ENCODE measurements at places on chromosomes 16 and 17. TPM values are rescaled to one million over a fixed set of nuclear protein-coding genes. Genes with fewer than 3 reads are reported as not detected.
A peak's percentile ranks its signal among the peaks of the same experiment; 100 is the strongest.

- no peak overlapping the region for H3K4me3 ChIP-seq
- peaks cover 63% of the 10 kb centered on the region for H3K27me3 ChIP-seq
- DNase-seq: no peak
- no peaks in the 10 kb centered on the region for H3K36me3 ChIP-seq
These were observed 530 bp downstream of the GSG1L start for GRCh38 chr16:28062847-28063521.

DNA sequence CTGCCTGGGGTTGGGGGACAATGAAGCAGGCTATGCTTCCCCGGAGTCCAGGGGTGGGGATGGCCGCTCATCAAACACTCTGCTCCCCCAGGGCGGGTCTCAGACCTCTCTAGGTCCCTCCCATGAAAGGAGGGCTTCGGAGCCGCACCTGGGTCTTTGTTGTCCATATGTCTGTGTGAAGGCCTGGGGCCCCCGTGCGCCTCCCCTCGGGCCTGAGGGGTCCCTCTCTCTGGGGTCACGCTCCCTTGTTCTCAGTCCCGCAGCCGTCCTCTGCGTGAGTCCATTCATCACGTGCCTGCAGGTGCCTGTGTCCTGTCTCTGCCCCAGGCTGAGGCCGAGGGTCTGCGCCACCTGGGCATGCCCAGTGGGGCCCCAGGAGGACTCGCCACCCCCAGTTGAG lies 15.6 kb downstream of the BAHCC1 start:
- no peaks in the 10 kb centered on the region for H3K4me1 ChIP-seq
- H3K36me3 ChIP-seq: no peaks in the 10 kb centered on the region
- H3K27me3 ChIP-seq: no peaks in the 10 kb centered on the region
- DNase-seq: no peak
- H3K27ac ChIP-seq: no peak overlapping the region

Gene PABPN1L
- not detected for total RNA-seq

- no peak overlapping the region for H3K4me3 ChIP-seq
- H3K27ac ChIP-seq: no peak overlapping the region
- no peaks in the 10 kb centered on the region for H3K36me3 ChIP-seq
- H3K4me1 ChIP-seq: 0 out of 2 replicates have a peak, but pooled peaks cover 5% of the 10 kb centered on the region
These were observed 2.9 kb downstream of the OR1F1 start for GRCh38 chr16:3190949-3191353.

DNA sequence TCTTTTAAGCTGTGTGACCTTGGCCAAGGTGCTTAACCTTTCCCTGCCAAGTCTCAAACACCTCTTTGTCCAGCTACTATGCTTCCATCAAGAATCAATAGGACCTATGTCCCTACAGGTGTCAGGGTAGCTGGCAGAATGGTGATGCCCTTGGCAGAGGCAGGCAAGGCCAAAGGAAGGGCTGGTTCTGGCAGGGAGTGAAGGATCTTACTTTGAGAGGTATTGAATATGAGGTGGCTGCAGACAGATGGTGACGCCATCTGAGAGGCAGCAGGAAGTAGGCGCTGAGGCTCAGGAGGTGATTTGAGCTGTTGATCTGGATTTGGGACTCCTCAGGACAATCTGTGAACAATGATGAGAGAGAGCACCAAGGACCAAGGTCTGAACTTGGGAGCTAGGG lies 12.5 kb downstream of the ABCC3 start:
- no peaks in the 10 kb centered on the region for H3K27me3 ChIP-seq
- peaks cover 66% of the 10 kb centered on the region for H3K36me3 ChIP-seq
- H3K4me3 ChIP-seq: no peak overlapping the region
- H3K27ac ChIP-seq: peak overlapping the region; percentile 38
- H3K4me1 ChIP-seq: peaks cover 19% of the 10 kb centered on the region

DNA sequence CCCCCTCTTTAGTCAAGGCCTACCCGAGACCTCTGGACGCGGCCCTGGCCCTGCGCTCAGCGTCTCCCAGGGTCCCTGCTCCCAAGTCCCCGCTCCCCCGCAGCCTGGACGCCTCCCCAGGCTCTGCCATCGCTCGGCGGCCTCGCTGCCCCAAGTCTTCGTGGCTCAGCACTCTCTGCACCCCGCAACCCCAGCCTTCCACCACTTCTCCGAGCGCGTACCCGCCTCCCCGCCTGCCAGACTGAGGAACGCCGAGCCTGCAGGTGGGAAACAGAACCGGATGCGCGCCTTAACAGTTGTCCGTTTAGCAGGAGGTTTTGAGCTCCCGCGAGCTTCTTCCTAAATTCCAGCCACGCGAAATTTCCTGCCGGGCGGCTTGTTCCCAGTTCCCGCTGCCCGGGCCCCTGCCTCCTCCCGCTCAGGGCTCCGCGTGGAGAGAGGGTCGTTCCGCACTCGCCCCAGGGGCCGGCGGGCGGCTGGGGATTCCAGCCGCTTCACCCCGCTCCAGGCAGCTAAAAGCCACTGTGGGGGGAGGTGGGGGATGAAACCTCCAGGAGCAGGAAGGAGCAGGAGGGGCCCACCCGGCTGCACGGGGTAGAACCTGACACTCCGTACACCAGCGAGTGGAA lies 87.7 kb downstream of the KCNJ12 start:
- H3K36me3 ChIP-seq: no peaks in the 10 kb centered on the region
- H3K4me1 ChIP-seq: no peaks in the 10 kb centered on the region
- no peak for DNase-seq
- peaks cover 61% of the 10 kb centered on the region for H3K27me3 ChIP-seq
- no peak overlapping the region for H3K27ac ChIP-seq

- no peaks in the 10 kb centered on the region for H3K36me3 ChIP-seq
- H3K27ac ChIP-seq: peak overlapping the region; percentile 80
- no peaks in the 10 kb centered on the region for H3K27me3 ChIP-seq
- H3K4me3 ChIP-seq: peak overlapping the region; percentile 75
- peak; percentile 75 for DNase-seq
- H3K4me1 ChIP-seq: peaks cover 28% of the 10 kb centered on the region
These were observed 46.7 kb downstream of the WNT3 start for GRCh38 chr17:46771561-46772474.

Gene CORO1A
- total RNA-seq: 7.9 TPM

DNA sequence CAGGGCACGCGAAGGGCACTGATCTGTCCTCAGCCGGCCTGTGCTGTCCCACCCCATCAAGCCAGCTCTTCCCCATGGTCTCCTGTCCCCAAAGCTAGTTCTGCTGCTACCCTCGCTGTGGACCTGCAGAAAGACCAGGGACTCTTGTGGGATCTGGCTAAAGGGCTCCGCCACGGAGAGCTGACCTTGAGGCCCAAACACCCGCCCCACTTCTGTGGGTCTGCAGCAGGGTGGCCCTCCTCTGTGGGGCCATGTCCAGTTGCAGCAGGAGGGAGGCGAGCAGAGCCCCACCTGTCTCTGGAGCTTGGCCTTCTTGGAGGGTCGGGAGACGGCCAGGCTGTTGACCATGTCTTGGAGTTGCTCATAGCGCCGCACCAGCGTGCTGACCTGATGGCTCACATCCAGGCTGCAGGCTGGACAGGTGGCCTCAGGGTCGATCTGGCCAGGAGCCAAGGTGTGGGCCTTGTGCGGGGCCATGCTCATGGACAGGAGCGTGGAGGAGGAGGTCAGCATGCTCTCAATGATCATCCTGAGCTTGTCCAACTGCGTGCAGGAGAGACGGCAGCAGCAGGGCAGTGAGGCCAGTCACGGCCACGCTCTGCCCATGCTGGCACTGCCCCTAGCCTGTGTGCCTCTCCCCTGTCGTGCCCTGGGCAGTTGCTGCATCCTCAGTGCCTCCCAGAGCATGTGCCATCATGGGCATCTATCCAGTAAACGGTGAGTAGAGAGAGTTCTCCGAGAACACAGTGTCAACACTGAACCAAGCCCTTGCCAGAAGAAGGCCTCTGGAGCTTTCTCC lies 16.6 kb downstream of the UBALD2 start:
- no peak for DNase-seq
- no peak overlapping the region for H3K27ac ChIP-seq
- no peak overlapping the region for H3K4me3 ChIP-seq
- H3K4me1 ChIP-seq: peaks cover 8% of the 10 kb centered on the region
